ENCODE measurements at places on chromosomes 4 and X.

GRCh38 chrX:8773117-8773516 is 28.1 kb downstream of the FAM9A start:
- DNase-seq: no peak

- no peak for DNase-seq
Observed at GRCh38 chr4:1360423-1361283, 13.6 kb downstream of the UVSSA start.

DNA sequence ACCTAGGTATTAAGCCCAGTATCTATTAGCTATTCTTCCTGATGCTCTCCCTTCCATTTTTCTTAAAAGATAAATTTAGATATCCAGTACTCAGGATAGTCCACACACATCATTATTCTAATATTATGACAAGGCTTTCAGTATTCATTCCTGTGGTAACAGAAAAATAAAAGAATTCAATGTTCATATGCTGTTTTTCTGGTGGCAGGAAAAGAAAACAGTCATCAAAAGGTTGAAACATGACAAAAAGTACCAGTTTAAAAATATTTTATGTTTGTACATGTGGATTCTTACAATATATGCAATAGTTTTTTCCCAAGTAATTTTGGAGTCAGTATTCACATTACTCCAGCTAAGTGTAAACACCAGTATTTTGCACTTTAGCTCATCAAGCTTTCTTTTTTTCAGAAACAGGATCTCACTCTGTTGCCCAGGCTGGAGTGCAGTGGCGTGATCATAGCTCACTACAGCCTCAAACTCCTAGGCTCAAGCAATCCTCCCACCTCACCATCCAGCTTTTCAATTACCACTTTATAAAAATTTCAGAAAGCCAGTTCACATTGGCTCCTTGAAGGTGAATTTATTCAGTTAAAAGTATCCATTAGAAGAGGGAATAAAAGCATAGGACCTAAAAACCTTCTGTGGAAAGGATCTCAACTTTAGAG is 2.3 kb downstream of the APBB2 start:
- no peak for DNase-seq

DNA sequence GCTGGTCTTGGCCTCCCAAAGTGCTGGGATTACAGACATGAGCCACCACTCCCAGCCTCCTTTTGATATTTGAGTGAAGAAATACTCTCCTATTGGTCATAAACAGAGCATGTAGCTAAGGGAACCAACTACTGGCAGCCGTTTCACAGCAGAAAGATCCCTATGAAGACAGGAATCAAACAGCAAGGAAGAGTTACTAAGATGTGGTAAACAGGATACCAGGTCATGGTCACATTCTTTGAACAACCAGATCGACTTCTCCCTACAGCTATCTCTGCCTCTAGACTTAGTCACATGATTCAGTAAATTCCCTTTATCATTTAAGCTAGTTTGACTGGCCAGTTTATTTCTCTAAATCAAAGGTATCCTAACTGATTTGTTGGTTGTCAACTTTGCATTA is 9.0 kb upstream of the HNRNPD start:
- no peak for DNase-seq

- DNase-seq: no peak
Observed at GRCh38 chr4:69584135-69584534, 55.3 kb downstream of the UGT2A2 start.

GRCh38 chr4:45120163-45120562 is 393.8 kb upstream of the GNPDA2 start:
- DNase-seq: no peak

GRCh38 chr4:5110901-5111300 is 59.6 kb downstream of the STK32B start:
- DNase-seq: no peak

- no peak for DNase-seq
Observed at GRCh38 chrX:51406688-51407519, 74.3 kb downstream of the NUDT10 start.

DNA sequence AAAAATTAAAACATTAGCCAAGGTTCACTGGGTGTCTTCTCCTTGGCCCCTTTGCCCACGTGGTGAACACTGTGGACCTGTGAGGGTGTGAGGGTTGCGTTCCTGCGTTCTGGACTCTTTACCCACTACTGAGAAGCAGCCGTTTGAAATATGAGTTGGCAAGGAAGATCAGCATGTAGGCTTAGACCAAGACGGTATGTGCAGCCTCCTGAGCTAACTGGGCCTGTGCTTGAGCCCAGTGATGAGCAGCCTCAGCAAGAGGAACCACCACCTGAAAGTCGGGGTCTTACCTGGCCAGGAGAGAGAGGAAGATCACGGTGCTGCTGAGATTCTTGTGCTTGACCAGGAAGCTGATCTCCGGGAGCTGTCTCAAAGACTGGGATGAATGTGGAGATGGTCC is 19.5 kb downstream of the RGS12 start:
- DNase-seq: peak; percentile 21

DNA sequence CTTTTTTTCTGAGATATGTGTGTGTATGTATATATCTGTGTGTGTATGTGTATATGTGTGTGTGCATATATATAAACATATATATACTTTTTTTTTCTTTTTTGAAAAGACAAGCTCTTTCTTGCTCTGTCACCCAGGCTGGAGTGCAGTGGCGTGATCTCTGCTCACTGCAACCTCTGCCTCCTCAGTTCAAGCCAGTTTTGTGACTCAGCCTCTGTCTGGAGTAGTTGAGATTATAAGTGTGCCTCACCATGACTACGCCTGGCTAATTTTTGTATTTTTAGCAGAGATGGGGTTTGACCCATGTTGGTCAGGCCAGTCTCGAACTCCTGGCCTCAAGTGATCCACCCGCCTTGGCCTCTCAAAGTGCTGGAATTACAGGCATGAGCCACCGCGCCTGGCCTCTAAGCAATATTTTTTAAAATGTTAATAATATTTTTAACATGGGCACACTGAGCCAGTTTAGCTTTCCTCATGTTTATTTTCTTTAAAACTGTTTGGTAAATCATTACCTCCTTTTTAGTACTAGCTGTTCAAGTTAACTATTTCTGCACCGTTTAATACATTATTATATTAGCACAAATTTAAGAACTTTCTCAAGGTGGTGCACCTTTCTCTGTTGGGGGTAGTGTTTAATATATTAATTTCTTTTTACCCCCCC is 33.3 kb downstream of the BBS12 start:
- no peak for DNase-seq

GRCh38 chr4:174388461-174389145 is 104.9 kb downstream of the CEP44 start:
- DNase-seq: no peak

- no peak for DNase-seq
Observed at GRCh38 chrX:101642093-101642492, 17.6 kb downstream of the ARMCX2 start.

GRCh38 chrX:77731821-77732419 is 54.1 kb downstream of the ATRX start:
- no peak for DNase-seq

DNA sequence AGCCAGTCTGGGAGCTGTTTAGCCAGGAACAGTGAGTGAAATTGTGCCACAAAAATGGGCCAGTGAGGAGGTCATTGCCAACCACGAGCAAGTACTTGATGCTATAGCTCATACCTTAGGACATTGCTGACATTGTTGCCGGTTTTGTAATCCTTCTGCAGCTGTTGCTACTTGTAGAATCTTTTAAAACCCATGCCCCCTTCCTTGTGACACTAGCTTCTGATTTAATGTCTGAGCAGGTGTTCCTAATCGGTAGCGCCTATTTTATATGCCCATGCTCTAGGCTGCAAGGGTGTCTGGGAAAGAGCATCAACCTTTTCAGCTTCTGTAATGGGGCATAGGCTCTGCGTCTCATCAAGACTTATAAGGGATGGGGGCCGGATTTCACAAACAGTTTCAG is 2.6 kb downstream of the POLA1 start:
- no peak for DNase-seq

GRCh38 chr4:155552180-155552579 is 114.5 kb upstream of the GUCY1A1 start:
- DNase-seq: no peak

GRCh38 chr4:94455081-94455480 is 3.3 kb downstream of the PDLIM5 start:
- DNase-seq: no peak

GRCh38 chr4:22416403-22416802 is 99.5 kb downstream of the ADGRA3 start:
- DNase-seq: no peak

DNA sequence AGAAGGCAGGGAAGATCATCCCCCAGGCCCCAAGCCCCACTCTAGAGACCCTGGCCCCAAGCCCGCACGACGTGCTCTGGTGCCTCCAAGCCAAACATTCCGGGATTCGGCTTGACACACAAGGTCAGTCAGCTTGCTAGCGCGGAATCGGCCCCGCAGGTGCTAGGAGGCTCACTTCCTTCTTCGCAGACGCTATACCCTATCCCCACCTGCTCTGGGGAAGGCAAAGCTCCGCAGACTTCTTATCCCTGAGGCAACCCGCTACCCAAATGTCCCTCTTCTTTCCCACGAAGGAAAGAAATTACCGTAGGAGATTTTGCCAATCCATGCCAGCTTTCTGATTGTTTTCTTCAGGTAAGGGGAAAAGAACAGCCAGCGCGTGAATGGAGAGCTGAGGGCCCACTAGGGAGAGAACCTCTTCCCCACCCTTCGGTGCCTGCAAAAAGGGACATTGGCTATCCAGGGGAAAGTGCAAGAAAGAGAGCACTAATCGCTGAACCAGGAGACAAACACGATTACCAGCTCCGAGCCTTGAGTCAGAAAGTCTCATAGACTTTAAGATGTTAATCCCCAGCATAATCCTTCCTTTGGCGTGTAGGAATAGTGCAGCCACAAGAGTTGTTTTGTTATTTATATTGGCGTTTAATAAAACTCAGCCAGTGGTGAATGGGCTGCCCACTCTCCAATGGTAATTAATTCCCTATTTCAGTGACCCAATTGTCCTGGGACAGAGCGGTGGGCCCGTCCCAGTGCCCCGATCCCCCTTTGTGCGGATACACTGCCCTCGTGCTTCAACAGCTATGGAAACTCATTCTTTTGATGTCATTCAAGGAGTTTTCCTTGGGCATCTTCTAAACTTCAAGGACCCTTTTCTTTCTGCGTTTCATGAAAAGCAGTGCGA is 5.4 kb upstream of the NEUROG2 start:
- no peak for DNase-seq

- no peak for DNase-seq
Observed at GRCh38 chr4:66300336-66300934, 630.1 kb upstream of the EPHA5 start.

DNA sequence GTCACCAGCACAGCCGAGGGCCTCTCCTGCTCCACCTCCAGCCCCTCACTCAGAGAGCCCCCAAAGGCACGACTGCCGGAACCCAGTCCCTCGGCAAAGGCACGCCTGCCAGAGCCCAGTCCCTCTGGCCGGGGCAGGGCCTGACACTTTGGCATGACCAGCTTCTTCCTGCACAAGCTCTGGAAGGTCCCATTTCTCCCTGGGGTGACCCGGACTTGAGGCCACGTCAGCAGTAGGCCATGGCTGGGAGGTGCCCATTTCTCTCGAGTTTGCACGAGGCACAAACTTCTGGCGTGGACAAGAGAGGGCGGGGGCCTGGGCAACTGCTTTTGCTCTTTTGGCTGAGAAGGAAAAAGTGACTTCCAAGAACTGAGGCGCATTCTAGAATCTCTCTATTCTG is 62.2 kb upstream of the GPR78 start:
- DNase-seq: no peak

- no peak for DNase-seq
Observed at GRCh38 chrX:148542481-148543255, 42.3 kb downstream of the AFF2 start.

DNA sequence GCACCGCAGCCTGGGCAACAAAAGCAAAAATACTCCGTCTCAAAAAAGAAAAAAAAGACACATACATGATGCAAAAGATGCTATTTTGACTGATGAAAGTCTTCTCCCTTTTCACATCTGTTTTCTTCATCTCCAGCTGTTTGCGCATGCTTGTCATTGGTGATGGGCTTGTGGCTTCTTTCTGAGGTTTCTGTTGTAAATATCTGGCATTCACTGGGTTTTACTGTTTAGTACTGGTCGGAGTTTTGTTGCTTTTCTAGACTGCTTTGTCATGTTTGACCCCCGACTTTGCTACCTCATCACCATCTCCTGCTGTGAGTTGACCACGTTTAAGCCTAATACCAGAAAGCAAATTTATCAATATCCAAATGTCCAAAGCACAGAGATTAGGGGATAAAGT is 34.4 kb downstream of the PTCHD1 start:
- DNase-seq: no peak

DNA sequence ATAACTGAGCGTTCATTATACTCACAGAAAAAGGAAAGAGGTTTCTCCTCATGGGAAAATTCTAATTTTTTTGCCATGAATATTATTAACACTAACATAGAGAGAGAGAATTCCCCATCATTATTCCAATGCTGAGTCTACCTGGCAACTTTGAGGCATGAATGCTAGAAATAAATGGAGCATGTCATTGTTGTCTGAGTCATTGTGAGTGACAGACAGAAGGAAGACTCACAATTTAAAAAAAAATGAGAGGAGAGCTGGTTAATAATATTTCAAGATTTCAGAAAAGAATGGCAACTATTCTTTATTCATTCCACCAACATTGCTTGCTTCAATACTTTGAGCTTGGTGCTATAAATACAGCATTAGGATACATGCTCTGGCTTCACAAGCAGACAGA is 170.4 kb upstream of the HS3ST1 start:
- no peak for DNase-seq

Measured in upper lobe of right lung (tissue), 1 donor.